GM12891 (cell line): ENCODE measurements at places on chromosomes 1 and 21.

GRCh38 chr1:918843-919242, 4.9 kb upstream of the SAMD11 start:
- DNase-seq = no peak

DNA sequence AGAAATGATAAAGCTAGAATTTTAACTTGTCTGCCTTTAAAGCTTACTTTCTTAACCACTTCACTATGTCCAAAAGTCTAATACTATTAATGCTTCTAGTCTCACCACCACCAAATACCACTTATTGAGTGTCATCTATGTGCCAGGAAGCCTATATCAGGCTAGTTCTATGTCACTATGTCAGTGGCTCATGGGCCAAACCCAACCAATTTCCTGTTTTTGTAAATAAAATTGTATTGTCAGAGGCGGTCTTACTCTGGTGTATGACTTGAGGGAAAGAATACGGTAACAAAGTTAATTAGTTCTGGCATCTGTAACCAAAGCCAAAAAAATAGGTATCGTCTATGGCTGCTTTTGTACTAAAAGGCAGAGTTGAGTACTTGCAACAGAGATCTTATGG, 14.8 kb downstream of the F5 start:
- DNase-seq = no peak

DNA sequence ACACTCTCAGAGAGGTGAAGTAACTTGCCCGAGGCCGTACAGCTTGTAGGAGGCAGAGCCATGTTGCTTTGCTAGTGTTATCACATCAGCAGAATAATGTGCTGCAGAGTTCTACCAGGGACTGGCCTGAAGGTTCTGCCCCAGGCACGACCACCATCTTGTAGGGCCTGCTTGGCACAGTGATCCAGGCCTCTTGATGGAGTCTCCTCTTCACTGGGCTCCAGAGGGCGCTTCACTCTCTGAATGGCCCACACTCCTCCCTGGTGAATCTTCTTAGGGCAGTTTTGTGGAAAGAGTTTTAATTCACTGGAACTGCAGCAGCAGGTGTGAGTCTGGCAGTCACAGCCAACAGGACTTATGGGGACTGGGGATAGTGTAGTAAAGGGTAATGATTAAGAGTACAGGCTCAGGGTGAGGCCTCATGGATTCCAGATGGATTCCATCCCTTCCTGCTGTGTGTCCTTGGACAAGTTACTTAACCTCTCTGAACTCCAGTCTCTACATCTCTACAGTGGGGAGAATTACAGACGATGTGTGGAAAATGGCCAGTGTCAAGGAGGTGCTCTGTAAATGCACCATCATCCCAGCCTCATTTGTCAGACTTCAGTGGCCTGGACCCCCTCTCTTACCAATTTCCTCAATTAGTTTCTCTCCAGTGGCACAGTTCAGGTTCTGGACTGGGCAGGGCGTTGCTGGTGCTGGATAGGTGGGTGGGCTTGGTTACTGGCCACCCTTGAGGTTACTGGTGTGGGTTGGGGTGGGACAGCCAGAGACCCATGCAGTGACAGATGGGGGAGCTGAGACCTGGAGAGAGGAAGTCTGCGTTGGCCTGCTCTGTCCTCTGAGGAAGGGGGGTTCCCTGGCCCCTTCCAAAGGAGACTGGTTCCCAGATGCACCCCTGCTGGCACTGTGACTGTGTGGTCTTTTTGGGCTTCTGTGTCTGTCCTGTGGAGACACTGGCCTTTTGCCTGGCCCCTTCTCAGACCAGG, 45.9 kb upstream of the CSF3R start:
- DNase-seq = no peak

- no peak for DNase-seq
These were observed 19.3 kb downstream of the TP73 start for GRCh38 chr1:3671371-3672180.

DNA sequence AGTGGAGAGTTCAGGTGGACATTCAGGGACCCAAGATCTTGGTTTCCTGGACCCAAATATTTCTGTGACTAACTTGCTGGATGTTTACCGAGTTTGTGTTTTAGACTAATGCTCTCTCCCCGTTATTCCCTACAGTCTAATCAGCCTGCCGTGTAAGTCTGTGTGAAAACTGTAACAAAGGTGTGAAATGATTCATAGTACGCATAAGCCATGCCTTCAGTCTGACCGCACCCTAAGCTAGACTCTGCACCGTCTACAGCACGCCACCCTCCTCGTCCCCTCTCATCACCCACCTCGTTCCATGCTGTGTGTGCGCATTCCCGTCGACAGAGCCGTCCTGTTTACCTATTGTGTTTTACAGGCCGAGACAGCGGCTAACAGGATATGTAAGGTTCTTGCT, 50.5 kb downstream of the ACTN2 start:
- DNase-seq = no peak

DNA sequence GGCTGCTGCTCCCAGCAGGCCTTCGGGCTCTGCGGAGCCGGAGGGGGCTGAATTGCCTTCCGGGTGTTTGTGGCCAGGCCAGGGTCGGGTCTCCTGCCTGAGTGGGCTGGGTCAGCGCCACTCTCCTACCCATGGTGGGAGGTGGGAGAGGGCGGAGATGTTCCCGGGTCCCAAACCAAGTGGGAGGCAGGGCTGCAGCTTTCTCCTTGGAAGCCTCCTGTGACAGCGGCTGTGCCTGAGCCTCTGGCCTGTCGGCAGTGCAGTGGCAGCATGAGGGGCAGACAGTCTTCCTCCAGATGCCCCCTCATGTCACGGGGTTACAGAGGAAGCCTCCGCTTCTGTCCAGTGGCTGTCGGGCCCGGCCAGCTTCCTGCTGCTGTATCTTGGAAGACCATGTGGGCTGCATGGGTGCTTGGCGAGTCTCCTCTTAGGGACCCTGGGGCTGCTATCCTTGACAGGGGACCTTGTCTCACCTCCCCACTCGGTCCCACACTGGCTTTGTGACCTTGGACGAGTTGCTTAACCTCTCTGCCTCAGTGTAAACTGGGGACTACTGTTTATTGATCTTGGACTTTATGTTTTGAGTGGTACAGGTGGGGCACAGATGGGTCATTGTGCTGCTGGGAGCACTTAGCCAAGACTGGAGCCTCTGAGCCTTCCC, 4.3 kb downstream of the SKI start:
- DNase-seq = no peak

- no peak for DNase-seq
These were observed 14.9 kb downstream of the TRMT13 start for GRCh38 chr1:100147875-100148274.

GRCh38 chr1:213279410-213279809, 228.4 kb downstream of the RPS6KC1 start:
- no peak for DNase-seq

GRCh38 chr1:207064561-207064960, 11.5 kb downstream of the PFKFB2 start:
- DNase-seq = no peak

- DNase-seq = no peak
These were observed 18.4 kb upstream of the SIPA1L2 start for GRCh38 chr1:232648316-232648715.

- DNase-seq = peak; percentile 25
These were observed 9.2 kb downstream of the FCRL3 start for GRCh38 chr1:157691285-157691920.
